Smooth muscle cell of trachea (primary cell): ENCODE measurements at places on chromosomes 7 and 10. TPM values are rescaled to one million over a fixed set of nuclear protein-coding genes. Genes with fewer than 3 reads are reported as not detected.

CDK14 gene
- 42.8 and 68.5 TPM in 2 replicates for total RNA-seq

LRMDA gene
- total RNA-seq, result 2.0 and 2.5 TPM in 2 replicates

SFTPD gene
- total RNA-seq, result not detected in 2 replicates

LRRC18 gene
- total RNA-seq, result under 0.01 and 0.29 TPM in 2 replicates

C7orf57 gene
- total RNA-seq, result not detected in 2 replicates

NAT16 gene
- total RNA-seq, result not detected in 2 replicates

PIK3AP1 gene
- 0.50 TPM in 1 of 2 replicates, not detected in the other for total RNA-seq
